ENCODE measurements at places on chromosomes 11 and 22.
A peak's percentile ranks its signal among the peaks of the same experiment; 100 is the strongest.

GRCh38 chr11:110376711-110377324 is 52.9 kb upstream of the FDX1 start:
- peak; percentile 8 for DNase-seq

- no peak for DNase-seq
Measured at GRCh38 chr11:128521682-128522054, 65.7 kb downstream of the ETS1 start.

DNA sequence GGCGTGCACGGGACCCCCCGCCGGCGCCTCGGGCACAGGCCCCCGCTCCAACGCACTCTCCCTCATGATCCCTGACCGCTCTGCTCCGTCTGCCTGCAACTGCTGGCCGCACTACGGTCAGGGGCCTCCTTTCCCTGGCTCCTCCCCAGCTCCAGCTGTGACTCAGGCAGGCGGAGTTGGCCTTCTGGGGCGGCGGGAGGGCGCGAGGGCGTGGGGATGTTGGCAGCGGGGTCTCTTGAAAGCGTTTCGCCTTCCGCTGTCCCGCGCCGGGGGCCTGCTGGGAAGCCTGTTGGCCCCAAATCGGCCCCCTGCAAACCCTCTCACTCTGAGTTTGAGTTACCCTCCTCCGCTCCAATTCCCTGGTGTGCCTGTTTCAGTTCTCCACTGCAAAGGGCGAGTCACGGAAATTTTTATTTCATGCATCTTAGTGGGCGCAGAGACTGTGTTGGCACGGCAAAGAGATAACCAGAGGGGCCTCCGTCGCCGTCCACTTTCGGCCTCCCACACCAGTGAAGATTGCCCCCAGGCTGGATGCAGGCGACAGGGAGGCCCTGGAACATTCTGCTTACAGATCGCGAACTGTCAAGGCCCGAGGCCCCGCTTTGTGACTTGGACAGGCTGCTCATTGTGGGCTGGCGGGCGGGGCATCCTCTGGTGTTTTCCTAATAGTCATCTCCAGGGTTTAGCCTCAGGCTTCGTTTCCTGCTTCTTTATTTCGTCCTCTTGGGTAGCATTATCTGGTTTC is at the start of gene CAVIN3:
Gene CAVIN3, minus strand, starts transcription at position 91 of the 745 bp plus-strand sequence. Its CDS starts 25 bp downstream, at position 66.
- DNase-seq = no peak

DNA sequence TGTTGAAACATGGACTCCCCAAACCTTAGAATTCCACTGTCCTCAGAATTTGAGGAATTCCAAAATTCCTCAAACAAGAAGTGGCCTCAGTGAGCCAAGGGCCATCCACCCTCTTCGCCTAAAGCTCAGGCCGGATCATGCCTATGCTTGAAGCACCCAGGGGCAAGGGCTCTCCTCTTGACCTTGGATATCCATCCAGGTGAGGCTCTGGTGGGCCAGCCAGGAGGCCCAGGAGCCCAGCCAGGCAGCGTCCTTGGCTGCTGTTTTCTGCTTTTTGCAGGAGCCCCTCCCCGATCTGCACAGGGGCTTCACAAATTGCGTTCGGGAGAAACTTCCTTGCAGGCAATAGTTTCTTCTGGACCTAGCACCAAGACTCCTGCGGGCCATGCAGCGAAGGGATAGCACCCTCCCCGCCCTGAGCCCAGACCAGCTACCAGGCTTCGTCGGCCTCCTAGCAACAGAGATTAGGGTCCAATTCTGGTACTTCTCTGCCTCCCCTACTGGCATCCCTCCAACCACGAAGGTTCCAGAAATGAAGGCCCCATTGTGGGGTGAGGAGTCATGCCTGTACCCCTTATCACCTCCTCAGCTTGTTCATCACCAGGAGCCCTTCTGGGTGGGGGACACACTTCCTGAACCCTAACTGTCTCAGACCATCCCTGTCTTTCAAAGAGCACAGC is 2.0 kb downstream of the PHLDA2 start:
- DNase-seq = no peak

GRCh38 chr22:26952451-26953011 is 295.1 kb downstream of the MIAT start:
- no peak for DNase-seq

GRCh38 chr22:50444663-50445062 is 30.2 kb downstream of the SBF1 start:
- DNase-seq = no peak

DNA sequence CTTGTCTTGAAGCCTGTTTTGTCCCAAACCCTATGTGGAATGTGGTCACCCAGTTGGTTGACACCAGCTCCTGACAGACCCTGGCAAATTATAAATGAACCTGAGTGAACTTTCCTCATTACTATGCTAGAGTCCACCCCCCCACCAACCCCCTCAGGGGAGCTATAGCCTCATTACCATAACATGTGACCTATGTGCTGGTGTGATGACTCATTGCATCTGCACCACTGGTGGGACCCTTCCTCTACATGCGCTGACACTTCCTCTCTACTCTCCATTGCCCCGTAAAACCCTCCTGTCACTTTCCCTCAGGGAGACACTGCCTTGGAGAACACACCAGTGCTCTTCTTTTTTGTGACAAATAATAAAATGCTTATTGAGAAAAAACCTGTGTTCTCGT is 105.0 kb upstream of the SESN3 start:
- no peak for DNase-seq

DNA sequence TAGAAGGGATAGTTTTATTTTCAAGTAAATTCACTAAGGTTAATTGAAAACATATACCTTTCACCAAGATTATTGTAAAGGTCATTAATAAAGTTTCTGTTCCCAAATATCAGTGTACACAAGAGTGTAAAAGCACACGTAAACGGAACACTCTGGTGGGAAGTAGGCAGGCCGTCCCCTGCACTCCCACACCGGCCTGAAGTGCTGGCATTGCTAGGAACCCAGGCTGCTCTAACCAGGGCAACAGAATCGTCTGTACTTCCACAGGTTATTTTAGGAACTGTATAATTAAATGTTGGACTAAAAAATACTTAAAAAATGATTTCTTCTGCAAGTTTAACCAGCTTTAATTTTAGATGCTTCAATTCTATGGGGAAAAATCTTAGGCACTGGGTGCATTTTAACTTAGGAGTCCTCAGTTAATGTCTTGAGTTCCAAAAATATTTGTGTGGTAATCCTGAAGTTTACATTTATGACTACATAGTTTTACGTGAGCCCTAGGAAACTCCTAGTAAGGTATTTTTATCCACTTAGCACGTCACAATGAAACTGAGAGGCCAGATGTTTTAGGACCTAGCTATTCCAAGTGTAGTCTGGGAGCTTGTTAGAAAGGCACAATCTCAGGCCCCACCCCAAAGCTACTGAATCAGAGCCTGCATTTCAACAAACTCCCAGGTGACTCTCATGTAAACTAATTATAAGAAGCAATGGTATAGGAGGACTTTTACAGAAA is 31.2 kb downstream of the KMT5B start:
- no peak for DNase-seq

GRCh38 chr11:127639916-127640315 is 639.3 kb upstream of the KIRREL3 start:
- DNase-seq = no peak

GRCh38 chr11:47105974-47106373 is 70.7 kb downstream of the ARFGAP2 start:
- no peak for DNase-seq

DNA sequence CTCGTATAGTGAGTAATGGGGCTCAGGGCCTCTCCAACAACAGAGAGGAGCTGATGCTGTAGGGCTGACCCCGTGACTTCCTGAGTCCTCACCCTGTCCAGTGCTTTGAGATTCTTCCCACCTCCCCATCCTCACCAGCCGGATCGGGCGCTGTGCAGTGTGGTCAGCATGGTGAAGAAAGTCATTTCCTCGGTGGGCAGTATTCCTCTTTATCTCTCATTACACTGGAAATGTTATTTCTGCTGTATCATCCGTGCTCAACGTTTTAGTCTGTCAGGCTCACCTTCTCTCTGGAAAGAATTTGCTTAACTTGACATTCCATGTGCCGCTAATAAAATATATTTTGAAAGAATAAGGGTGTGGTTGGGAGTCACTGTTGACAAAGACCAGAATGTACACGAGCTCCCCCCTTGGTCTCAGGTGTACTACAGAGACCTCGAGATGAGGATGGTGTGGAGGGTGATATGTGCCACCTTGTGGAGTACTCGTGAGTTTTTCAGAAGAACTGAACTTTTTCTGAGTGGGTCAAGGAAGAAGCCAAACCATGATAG is 25.7 kb upstream of the SCGB1A1 start:
- DNase-seq = no peak

DNA sequence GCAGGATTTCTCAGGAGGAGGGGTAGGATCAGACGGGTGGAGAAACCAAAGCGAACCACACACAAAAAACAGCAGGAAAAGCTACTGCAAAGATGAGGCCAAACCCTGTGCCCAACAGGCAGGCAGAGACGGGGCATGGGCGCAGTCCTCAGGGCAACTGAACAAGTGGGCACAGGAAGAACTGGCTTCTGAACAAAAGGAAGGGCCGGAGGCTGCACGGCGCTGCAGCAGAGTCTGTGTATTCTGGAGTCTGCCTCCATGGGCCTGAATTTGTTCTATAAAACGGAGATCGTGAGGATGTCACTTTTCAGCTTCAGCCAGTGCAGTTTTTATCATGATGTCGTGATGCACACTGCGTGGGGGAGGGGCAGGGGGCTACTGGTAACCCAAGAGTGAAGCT is 1026.0 kb downstream of the TBC1D22A start:
- no peak for DNase-seq

GRCh38 chr11:120330045-120330444 is 4.9 kb downstream of the TLCD5 start:
- DNase-seq = no peak

- DNase-seq = no peak
Measured at GRCh38 chr11:44870181-44870580, 80.5 kb downstream of the TP53I11 start.

DNA sequence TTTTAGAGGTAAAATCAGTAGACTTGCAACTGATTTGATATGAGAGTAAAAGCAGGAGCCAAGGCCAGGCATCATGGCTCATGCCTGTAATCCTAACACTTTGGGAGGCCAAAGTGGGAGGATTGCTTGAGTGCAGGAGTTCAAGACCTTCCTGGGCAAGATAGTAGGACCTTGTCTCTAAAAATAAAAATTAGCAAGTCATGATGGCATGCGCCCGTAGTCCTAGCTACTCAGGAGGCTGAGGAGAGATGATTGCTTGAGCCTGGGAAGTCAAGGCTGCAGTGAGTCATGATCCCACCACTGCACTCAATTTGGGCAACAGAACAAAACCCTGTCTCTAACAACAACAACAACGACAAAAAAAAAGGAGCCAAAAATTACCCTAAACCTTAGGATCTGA is 13.5 kb downstream of the SGSM3 start:
- DNase-seq = no peak

DNA sequence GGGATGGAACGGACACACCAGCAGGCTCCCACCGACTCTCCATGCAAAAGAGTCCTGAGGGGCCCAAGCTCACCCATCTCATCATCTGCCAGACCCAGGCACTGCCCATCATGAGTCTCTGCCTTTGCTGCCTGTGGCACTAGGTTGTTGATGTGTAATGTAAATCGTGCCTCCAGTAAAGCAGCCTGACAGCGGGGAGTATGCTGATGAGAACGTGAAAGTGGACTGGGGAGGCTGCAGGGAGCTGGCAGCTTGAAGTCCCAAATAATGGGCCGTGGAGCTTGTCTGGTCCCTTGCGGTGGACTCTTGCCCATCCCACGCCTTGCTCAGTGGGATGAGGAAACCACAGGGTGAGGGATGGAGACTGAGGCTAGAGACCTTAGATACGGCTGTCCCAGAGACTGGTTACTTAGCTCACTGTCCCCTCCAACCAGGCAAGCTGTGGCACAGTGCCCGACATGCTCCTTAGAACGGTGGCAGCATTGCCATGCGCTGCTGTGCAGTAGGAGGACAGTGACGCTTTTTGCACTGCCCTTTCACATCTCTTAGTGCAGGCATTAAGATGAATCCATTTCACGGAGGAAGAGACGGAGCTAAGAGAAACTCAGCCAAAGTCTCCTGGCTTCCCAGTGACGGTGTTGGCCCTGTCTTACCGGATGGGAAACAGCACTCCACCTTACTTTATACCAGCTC is 39.6 kb upstream of the PLET1 start:
- no peak for DNase-seq

- DNase-seq = peak; percentile 33
Measured at GRCh38 chr11:122721964-122722266, 66.4 kb downstream of the UBASH3B start.

DNA sequence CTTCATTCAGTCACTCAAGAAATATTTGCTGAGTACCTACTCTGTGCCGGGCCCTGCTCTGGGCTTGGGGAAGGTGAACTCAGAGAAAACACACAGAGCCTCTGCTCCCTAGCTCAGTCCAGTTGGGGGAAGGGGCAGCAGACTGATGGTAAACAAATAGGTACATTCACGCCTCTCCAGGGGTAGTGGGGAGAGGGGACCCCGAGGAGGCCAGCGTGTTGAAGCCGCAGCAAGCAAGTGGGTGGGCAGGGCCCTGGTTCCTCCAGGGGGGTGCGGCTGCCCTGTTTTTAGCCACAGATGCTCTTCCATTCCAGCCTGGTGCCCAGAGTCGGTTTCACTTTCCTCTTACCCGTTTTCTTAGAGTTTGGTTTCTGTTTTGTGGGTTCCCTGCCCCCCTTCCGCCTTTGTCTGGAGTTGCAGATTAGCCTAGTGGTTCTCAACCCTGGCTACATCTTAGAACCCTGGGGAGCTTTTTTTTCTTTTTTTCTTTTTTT is 8.7 kb downstream of the DRAP1 start:
- peak; percentile 77 for DNase-seq

GRCh38 chr22:37186997-37187522 is 987 bp downstream of the C1QTNF6 start:
- DNase-seq = no peak
